ENCODE measurements at places on chromosomes 4 and X.

DNA sequence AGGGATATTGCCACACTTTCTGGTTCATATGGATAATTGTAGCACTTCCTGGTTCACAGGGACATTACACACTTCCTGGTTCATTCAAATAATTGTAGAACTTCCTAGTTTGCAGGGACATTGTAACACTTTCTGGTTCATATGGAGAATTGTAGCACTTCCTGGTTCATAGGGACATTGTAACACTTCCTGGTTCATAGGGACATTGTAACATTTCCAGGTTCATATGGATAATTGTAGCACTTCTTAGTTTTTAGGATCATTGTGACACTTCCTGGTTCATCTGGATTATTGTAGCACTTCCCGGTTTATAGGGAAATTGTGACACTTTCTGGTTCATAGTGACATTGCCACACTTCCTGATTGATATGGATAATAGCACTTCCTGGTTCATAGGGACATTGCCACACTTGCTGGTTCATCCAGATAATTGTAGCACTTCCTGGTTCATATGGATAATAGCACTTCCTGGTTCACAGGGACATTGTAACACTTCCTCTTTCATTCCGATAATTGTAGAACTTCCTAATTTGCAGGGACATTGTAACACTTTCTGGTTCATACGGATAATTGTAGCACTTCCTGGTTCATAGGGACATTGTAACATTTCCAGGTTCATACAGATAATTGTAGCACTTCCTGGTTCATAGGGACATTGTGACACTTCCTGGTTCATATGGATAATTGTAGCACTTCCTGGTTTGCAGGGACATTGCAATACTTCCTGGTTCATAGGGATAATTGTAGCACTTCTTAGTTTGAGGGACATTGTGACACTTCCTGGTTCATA, 59.2 kb upstream of the CD99 start:
- DNase-seq = no peak

GRCh38 chrX:125093852-125094251, 225.8 kb upstream of the TEX13C start:
- no peak for DNase-seq

DNA sequence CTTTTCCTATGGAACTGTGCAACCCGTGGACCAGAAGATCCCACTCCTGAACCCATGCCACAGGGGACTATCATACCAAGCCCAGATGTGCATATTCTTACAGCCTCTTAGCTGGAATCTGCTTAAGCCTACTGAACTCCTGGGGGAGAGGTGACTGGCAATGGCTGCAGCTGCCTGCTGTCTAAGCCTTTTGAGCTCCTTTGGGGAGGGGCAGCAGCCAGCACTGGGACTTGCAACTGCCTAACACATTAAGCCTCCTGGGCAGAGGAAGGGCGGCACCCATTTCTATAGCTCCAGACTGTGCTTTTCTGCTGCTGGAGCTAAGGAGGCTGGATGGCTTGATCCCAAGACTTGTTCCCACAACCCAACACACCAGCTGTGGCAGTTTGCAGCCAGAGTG, 117.9 kb upstream of the VEGFC start:
- no peak for DNase-seq

DNA sequence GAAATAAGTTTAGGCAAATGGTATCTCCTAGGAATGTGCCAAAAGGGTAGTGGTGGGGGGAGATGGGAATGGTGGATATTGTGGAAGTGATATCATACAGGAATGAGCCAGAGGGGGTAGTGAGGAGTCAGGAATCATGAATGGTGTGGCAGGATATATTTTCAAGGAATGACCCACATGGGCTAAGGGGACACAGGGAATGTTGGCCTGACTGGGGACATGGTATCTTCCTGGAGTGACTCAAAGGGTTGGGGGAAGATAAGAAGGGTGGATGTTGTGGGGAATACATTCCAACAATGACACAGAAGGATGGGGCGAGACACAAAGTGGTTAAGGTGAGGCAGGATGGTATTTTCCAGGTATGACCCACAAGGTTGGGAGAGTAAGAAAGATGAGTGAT, 60.6 kb downstream of the MAOA start:
- no peak for DNase-seq

DNA sequence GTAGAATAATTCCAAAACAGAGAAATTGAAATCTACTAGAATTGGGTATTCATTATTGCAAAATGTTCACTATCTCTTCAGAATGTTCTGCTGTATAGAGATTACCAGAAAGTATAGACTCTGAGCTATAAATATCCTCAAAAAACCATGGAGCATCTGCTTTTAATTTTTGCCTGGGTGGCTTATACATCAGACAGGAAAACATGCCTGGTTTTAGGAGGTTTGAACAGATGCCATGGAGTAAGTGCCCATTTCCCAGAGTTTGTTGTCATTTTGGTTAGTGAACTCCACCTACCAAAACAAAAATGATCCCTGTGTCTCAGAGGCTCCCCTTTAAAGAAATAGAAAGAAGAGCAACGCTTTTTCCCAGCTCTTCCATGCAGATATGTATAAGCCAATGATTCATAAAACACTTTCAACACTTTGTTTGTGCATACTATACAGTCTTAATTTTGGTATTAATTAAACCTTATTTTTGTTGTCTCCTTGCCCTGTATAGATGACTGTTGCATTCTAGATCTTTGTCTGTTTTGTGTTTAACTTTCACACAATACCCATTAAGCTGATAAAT, 68.7 kb downstream of the MEPE start:
- no peak for DNase-seq

DNA sequence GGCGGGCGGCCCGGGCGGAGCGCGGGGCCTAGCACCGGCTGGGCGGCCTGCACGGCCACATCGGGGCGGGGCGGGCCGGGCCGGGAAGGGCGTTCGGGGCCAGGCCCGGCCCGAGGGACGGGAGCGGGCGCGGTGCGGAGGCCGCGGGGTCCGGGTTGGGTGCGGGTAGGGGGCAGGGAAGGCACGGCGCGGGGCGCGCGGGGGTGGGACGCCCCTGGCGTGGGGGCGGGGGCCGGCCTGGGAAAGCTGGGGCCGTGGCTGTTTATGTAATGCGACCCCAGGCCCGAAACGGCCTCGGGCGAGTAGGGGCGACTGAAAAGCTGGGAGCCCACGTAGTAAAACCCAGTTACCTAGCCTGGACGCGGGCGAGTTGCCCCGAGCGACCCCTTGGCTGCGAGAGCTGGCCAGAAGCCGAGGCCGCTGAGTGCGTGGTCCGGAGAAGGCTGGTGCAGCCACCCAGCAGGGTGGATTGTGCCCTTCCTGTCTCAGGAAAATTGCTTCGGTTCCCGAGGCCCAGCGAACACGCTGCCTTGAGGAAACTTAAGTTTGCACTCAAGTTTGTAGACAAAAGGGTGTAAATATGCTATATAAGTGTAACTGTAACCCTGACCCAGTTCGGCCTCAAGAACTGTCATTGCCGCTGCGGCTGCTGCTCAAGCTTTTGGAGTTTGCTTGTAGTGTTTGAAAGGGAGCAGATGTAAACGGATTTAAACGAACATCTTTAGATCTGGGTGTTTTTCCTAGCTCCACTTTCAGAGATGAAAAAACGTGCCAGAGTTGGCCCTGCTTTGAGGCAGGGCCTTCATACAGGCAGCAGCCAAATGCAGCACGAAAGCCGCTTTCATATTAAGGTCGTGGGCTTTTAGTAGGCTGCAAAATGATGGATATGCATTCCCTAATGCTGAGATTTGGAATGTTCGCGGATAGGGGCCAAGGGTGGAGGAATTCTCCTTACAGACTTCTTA, 674 bp downstream of the SEC24B start:
- DNase-seq = peak; percentile 14

GRCh38 chr4:961351-962230, 11.8 kb downstream of the DGKQ start:
- no peak for DNase-seq

- DNase-seq = no peak
These were observed 14.4 kb upstream of the KLHL5 start for GRCh38 chr4:39047681-39048080.

- DNase-seq = no peak
These were observed 132.9 kb upstream of the NKX1-1 start for GRCh38 chr4:1538941-1539772.

GRCh38 chr4:110617646-110618580, 5.0 kb downstream of the PITX2 start:
- no peak for DNase-seq

All from Kasumi-1 (cell line).